ENCODE measurements at places on chromosomes 1 and 21. TPM values are rescaled to one million over a fixed set of nuclear protein-coding genes. Genes with fewer than 3 reads are reported as not detected.

The TTC22 gene
- total RNA-seq: not detected

The IGSF9 gene
- 2.1 TPM for total RNA-seq

The CXADR gene
- total RNA-seq: 30.6 TPM

The FAM151A gene
- total RNA-seq: not detected

The JAM2 gene
- total RNA-seq: 7.2 TPM

The SIPA1L2 gene
- total RNA-seq: 14.9 TPM

The OLIG1 gene
- total RNA-seq: not detected

- no peaks in the 10 kb centered on the region for H3K4me1 ChIP-seq
- H3K4me3 ChIP-seq: no peak overlapping the region
- H3K27me3 ChIP-seq: no peaks in the 10 kb centered on the region
Measured at GRCh38 chr1:181910905-181911304, 150.6 kb downstream of the ZNF648 start.

GRCh38 chr21:28272272-28272992 is 720.2 kb downstream of the LTN1 start:
- H3K27ac ChIP-seq: no peak overlapping the region
- DNase-seq: no peak
- H3K27me3 ChIP-seq: no peaks in the 10 kb centered on the region
- H3K36me3 ChIP-seq: no peaks in the 10 kb centered on the region
- H3K4me1 ChIP-seq: no peaks in the 10 kb centered on the region

DNA sequence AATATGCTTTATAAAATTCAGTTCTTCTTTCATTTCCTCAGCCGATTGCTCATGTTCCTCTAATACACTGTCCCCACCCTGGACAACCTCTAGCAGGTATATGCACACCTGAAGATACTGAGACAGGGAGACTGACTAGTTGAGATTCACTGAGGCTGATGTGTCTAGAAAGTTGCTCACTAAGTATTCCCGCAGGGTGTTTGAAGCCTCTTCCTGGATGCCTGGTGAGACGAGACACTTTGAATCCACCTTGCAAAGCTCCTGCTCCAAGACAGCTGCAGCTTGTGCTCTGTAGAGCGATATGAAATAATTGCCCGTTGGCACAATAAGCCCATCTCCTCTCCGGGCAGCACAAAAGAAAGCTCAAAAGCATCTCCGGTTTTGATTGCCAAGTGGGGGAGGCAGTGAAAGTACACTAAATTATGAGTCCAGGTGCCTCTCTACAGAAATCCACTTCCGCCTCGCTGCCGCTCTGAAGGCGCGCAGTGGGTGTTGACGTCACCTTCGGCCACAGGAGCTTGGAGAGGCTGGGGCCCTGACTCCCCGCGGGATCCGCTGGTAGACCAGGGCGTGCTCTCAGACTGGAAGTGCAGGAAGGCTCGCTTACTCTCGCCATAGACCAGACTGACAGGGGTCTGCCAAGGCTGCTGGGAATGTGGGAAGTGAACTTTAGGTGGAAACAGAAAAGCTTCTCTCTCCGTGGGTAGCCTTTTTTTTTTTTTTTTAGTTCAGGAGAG is 46.3 kb downstream of the GPA33 start:
- H3K4me1 ChIP-seq: peaks cover 9% of the 10 kb centered on the region
- peaks cover 13% of the 10 kb centered on the region for H3K27me3 ChIP-seq
- H3K27ac ChIP-seq: no peak overlapping the region
- no peaks in the 10 kb centered on the region for H3K36me3 ChIP-seq

GRCh38 chr1:223129229-223129901 is 13.7 kb downstream of the TLR5 start:
- no peak overlapping the region for H3K27ac ChIP-seq
- no peaks in the 10 kb centered on the region for H3K36me3 ChIP-seq
- H3K27me3 ChIP-seq: no peaks in the 10 kb centered on the region
- H3K4me1 ChIP-seq: peaks cover 9% of the 10 kb centered on the region
- DNase-seq: peak; percentile 14

GRCh38 chr1:209398313-209398991 is 185.1 kb upstream of the CAMK1G start:
- no peaks in the 10 kb centered on the region for H3K36me3 ChIP-seq
- no peak overlapping the region for H3K4me3 ChIP-seq
- no peaks in the 10 kb centered on the region for H3K27me3 ChIP-seq
- peaks cover 21% of the 10 kb centered on the region for H3K4me1 ChIP-seq

DNA sequence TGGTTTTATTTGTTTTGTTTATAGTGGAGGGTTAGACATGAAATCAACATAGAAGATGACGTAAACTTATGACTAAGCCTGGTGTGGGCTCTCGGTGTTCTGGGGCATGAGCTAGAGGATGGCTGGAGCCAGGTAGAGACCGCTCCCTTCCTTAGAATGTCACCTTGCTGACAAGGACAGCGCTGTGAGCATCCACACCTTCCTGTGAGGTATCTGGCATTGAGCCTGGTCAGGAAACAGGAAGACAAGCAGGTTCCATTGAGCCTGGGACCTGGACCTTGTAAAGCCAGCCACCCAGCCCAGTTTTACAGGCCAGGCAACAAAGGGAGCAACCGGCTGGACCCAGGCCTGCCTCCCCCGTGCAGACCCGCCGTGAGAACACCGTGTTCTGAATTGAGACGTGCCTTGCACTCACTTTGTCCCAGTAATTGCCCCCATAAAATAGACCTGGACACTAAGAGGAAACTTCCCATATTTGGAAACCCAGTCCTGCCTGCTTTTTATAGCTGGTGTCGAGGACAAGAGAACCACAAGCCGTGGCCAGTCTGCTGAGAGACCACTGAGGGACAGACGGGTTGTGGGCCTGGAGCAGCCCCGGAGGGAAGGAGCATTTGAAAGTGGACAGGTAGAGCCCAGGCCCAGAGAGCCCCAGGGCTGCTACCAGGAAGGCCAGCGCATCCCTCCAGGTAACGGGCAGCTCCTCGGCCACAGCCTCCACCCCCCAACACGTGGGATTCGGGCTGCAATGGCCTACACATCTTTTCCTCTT is 78.0 kb downstream of the PDE9A start:
- no peak for DNase-seq
- H3K4me1 ChIP-seq: no peaks in the 10 kb centered on the region
- H3K27ac ChIP-seq: no peak overlapping the region

GRCh38 chr1:89790592-89790991 is 30.2 kb upstream of the LRRC8D start:
- H3K4me3 ChIP-seq: no peak overlapping the region
- H3K36me3 ChIP-seq: no peaks in the 10 kb centered on the region

- H3K27ac ChIP-seq: no peak overlapping the region
- H3K4me3 ChIP-seq: no peak overlapping the region
- H3K4me1 ChIP-seq: peaks cover 11% of the 10 kb centered on the region
- no peaks in the 10 kb centered on the region for H3K27me3 ChIP-seq
- no peak for DNase-seq
Measured at GRCh38 chr21:38493549-38494250, 4.6 kb downstream of the ERG start.

- H3K27ac ChIP-seq: no peak overlapping the region
- peak; percentile 4 for DNase-seq
- H3K36me3 ChIP-seq: no peaks in the 10 kb centered on the region
- no peaks in the 10 kb centered on the region for H3K4me1 ChIP-seq
- H3K4me3 ChIP-seq: no peak overlapping the region
Measured at GRCh38 chr1:67194209-67194863, 28.1 kb downstream of the IL23R start.

DNA sequence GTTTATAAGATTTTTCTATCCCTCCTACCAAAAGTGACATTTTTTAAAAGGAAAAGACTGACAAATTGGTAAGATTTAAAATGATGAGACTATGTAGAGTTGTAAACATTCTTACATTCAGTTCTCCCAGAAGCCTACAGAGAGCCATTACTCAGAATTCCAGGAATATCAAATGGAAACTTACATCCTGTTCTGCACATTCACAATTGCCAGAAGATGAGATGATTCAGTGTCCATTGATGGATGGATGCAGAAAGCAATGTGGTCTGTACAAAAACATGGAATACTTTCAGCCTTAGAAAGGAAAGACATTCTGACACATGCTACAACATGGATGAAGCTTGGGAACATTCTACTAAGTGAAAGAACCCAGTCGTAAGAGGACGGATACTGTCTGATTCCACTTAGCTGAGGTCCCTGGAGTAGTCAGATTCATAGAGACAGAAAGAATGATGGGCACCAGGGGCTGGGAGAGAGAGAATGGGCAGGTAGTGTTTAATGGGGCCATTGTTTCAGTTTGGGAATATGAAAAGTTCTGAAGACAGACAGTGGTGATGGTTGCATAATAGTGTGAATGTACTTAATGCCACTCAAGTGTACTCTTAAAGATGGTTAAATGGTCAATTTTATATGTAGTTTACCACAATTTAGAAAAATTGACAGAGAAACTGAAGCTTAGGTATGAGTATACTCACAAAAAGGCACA is 16.6 kb downstream of the MX1 start:
- no peaks in the 10 kb centered on the region for H3K36me3 ChIP-seq
- H3K27me3 ChIP-seq: no peaks in the 10 kb centered on the region
- H3K27ac ChIP-seq: no peak overlapping the region
- H3K4me3 ChIP-seq: no peak overlapping the region

DNA sequence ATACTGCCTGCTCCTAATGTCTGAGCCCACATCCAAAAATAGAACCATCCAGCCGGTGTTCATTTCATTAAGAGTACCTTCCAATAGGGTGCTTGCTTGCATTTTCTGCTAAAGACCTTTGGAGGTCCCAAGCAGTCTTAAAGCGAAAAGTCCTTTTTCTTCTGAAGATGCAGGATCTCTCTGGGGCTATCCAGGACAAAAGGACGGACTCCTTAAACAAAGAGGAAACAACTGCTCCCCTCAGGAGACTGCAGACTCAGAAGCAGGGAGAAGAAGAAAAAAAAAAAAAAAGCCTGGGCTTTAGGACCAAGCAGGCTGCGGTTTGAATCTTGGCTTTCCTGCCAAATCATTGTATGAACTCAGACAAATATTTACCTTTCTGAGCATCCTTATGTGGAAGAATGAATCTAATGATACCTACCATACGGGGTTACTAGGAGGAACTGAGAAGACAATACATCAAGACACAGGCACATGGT is 204.0 kb downstream of the PLPP3 start:
- H3K4me3 ChIP-seq: no peak overlapping the region
- no peak overlapping the region for H3K27ac ChIP-seq
- no peaks in the 10 kb centered on the region for H3K36me3 ChIP-seq
- no peaks in the 10 kb centered on the region for H3K27me3 ChIP-seq

- no peak overlapping the region for H3K27ac ChIP-seq
- no peaks in the 10 kb centered on the region for H3K27me3 ChIP-seq
- no peaks in the 10 kb centered on the region for H3K36me3 ChIP-seq
- no peaks in the 10 kb centered on the region for H3K4me1 ChIP-seq
- H3K4me3 ChIP-seq: no peak overlapping the region
Measured at GRCh38 chr1:10555635-10556429, 81.1 kb downstream of the PEX14 start.

DNA sequence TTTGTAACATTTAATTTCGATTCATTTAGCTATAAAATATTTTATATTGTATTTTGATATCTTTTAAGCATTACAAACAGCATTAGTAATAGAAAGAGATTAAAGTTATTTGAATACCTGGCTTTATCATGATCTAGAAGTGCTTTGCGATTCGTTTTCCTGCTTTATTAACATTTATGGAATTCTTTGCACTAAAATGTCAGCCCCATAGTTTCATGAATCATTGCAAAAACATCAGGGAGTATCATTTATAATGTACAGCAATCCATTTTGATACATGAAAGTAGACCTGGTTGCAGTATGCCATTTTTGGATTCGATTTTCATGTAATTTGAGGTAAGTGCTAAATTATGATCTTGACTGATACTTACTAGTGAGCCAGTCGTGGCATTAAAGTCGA is 108.0 kb upstream of the DPYD start:
- peak overlapping the region; percentile 42 for H3K27ac ChIP-seq
- no peaks in the 10 kb centered on the region for H3K36me3 ChIP-seq
- H3K27me3 ChIP-seq: no peaks in the 10 kb centered on the region

GRCh38 chr1:77942400-77943140 is 36.3 kb downstream of the FUBP1 start:
- H3K27ac ChIP-seq: no peak overlapping the region
- peaks cover 68% of the 10 kb centered on the region for H3K36me3 ChIP-seq
- no peak for DNase-seq
- no peaks in the 10 kb centered on the region for H3K4me1 ChIP-seq
- H3K27me3 ChIP-seq: no peaks in the 10 kb centered on the region

GRCh38 chr1:224106568-224107281 is 7.2 kb upstream of the FBXO28 start:
- DNase-seq: peak; percentile 28
- H3K27ac ChIP-seq: no peak overlapping the region
- no peaks in the 10 kb centered on the region for H3K4me1 ChIP-seq
- no peaks in the 10 kb centered on the region for H3K27me3 ChIP-seq
- H3K4me3 ChIP-seq: no peak overlapping the region

DNA sequence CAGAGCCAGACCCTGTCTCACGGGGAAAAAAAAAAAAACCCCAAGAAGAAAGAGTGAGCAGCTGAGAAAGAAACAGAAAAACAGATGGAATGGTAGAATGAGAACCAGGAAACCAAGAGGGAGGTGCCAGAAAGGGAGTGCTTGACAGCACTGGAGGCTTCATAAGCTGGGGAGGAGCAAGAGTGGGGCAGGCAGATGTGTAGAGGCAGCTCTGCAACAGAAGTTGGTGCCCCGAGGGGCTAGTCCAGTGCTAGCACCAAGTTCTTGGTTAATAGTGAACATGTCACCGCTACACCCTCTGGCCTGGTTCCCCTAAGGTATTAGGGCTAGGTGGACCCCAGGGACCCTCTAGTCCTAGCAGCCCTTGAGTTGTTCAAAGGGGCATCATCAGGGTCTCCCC is 98.0 kb downstream of the TGFBR3 start:
- no peak for DNase-seq
- H3K27ac ChIP-seq: no peak overlapping the region
- H3K4me3 ChIP-seq: no peak overlapping the region
- H3K36me3 ChIP-seq: no peaks in the 10 kb centered on the region

GRCh38 chr21:42161401-42161955 is 57.5 kb upstream of the ABCG1 start:
- no peaks in the 10 kb centered on the region for H3K36me3 ChIP-seq
- H3K4me1 ChIP-seq: no peaks in the 10 kb centered on the region
- peaks cover 4% of the 10 kb centered on the region for H3K27me3 ChIP-seq
- no peak overlapping the region for H3K27ac ChIP-seq
- no peak for DNase-seq
- H3K4me3 ChIP-seq: no peak overlapping the region

DNA sequence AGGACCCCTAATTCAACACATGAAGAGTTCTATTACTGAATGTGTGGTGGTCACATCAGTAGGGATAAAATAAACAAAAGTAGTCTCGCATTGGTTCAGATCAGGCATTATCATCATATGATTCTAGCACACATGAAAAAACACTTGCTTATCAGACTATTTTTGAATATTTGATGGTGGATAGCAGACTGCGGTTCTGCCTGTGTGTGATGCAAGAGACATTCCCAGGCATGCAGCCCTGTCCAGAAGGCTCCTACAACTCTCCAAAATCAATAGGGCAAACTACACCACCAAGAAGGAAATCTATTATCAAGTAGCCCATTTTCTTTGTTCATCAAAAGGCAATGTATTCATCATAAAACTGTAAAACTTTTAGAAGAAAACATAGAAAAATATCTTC is 304.7 kb downstream of the DUSP10 start:
- H3K27me3 ChIP-seq: no peaks in the 10 kb centered on the region
- H3K36me3 ChIP-seq: no peaks in the 10 kb centered on the region
- peak; percentile 61 for DNase-seq
- no peak overlapping the region for H3K4me3 ChIP-seq
- H3K4me1 ChIP-seq: peaks cover 33% of the 10 kb centered on the region
- peak overlapping the region; percentile 96 for H3K27ac ChIP-seq

Measured in astrocyte (in vitro differentiated cells and primary cell).